H4 (cell line): ENCODE measurements at places on chromosomes 1 and 21. TPM values are rescaled to one million over a fixed set of nuclear protein-coding genes. Genes with fewer than 3 reads are reported as not detected.

Gene IGSF9
- 0.47 and 0.52 TPM in 2 replicates for total RNA-seq

Gene RBM11
- total RNA-seq, result 2.8 and 7.1 TPM in 2 replicates

- peak; percentile 85 for DNase-seq
Measured at GRCh38 chr1:208433086-208433485, 188.9 kb upstream of the PLXNA2 start.

DNA sequence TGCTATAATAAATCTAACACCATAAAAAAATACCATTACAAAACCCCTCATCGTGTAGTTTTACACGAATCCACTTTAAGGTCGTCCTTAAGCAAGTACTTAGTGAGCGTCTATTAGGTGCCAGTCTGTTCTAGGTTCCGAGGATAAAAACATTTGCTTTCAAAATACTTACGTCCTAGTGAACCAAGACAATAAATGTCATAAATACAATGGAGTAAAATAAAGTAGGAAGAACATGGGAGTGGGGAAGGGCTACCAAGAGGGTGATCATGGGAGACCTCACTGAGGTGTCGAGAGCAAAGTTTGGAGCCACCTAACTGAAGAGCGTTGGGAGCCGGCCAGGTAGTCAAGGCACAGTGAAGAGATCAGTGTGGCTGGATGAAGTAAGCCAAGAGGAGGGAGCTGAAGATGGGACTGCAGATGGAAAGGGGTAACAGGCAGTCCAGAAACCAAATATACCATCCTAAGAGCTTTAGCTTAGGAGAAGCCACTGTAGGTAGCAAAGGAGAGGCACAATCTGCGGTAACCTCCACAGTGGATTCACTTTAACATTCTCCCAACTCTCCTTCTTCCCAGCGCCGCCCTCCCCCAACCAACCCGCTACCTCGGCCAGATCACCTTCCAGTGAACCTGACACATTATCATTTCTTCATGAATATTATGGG, 684 bp downstream of the LTN1 start:
- no peak for DNase-seq
